ENCODE measurements at places on chromosomes 6 and 20.

DNA sequence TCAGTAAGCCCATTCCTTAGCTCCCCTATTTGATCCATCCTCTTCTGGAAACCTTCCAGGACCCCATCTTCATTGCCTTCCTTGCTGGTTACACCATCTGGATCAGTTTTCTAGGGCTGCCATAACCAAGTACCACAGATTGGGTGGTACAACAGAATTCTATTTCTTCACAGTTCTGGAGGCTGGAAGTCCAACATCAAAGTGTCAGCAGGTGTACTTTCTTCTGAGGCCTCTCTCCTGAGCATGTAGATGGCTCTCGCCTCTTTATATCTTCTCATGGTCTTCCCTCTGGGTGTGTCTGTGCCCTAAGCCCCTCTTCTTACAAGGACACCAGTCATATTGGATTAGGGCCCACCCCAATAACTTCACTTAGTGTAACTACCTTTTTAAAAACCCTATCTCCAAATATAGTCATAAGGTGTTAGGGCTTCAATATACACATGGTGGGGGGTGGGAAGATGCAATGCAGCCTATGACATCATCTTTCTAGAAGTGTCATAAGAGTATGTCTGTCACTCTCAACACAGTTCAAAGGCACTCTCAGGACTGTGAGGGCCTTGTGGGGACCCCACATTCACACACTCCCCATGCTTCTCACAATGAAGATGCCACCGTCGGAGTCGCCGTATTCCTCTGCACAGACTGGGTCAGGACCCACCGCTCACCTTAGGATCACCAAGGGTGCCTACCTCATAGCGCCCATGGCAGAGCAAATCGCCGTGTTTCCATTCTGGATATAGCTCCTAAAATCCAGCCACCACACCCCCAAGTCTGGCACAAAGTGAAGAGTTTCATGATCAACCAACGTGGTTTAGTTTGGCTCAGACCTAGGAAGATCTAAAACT is 12.2 kb upstream of the PRND start:
- DNase-seq = no peak

- peak; percentile 89 for DNase-seq
Measured at GRCh38 chr6:87731818-87732661, 30.0 kb upstream of the AKIRIN2 start.

- no peak for DNase-seq
Measured at GRCh38 chr6:28209753-28210535, 15.1 kb upstream of the ZSCAN9 start.

DNA sequence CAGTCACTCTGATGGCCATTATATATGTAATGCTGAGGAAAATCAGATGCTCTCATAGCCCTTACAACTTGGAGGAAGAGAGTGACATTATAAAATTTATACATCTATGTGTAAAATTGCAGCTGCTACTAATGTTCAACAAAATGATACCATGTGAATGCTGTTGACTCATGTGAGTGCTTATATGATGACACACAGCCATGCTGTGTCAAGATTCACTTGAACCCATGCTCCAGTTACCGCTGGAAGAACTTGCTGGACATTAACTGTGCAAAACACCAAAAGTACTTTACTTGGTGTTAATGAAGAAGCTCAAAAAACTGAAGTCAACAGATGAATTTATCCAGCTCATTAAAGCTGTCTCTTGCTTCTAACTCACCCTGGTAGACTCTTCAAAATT is 318.9 kb upstream of the PLCB4 start:
- no peak for DNase-seq

DNA sequence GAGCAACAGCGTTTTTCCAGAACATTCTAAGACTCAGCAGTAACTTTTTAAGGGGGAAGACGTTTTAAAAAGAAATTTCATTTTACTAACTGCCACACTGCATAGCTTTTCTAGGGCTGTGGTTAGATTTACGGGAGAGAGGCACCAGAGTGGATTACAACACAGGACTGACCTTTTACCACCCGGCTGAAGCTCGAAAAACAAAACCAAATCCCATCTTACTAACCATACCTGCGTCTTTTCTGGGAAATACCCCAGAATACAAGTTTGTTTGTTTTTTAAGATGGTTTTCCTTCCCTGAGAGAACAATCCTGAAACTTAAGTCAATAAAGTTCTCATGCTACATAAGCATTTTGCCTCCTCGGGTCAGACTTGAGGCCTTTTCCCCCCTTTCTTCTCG is 209.3 kb upstream of the SOX4 start:
- DNase-seq = no peak

DNA sequence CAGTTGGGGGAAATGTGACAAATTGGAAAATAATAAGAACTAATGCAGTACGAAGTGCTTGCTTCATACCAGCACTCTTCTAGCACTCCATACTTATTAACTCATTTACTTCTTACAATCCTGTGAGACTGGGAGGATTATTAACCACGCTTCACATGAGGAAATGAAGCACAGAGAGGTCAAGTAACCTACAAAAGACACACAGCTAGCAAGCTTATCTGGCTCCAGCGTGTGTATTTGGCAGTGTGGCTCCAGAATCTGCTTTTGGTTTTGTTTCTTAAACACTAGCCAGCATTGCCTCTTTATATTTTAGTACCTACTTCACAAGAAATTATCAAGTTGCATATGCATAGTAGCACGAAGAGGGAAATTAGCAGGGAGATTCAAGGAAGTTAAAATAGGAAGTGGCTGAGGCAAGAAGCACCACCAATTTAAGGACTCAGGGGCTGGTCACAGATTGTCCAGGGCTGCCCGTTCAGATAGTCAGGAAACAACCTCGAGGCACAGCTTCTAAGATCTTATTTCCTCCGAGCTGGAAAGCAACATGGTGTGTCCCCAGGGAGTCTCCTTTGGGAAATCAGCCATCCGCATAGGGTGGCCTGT is 302.7 kb upstream of the PRDM1 start:
- no peak for DNase-seq

GRCh38 chr6:156957931-156958547 is 180.9 kb downstream of the ARID1B start:
- no peak for DNase-seq

DNA sequence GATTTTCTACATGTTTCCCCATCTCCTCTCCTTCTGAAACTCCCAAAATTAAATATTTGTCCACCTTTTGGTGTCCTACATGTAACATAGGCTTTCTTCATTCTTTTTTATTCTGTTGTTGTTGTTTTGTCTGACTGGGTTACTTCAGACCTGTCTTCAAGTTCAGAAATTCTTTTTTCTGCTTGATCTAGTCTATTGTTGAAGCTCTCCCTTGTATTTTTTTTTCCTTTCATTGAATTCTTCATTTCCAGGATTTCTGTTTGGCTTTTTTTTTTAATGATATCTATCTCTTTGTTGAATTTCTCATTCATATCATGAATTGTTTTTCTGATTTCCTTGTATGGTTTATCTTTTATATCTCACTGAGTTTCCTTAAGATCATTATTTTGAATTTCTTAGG is 20.6 kb upstream of the LGSN start:
- no peak for DNase-seq

DNA sequence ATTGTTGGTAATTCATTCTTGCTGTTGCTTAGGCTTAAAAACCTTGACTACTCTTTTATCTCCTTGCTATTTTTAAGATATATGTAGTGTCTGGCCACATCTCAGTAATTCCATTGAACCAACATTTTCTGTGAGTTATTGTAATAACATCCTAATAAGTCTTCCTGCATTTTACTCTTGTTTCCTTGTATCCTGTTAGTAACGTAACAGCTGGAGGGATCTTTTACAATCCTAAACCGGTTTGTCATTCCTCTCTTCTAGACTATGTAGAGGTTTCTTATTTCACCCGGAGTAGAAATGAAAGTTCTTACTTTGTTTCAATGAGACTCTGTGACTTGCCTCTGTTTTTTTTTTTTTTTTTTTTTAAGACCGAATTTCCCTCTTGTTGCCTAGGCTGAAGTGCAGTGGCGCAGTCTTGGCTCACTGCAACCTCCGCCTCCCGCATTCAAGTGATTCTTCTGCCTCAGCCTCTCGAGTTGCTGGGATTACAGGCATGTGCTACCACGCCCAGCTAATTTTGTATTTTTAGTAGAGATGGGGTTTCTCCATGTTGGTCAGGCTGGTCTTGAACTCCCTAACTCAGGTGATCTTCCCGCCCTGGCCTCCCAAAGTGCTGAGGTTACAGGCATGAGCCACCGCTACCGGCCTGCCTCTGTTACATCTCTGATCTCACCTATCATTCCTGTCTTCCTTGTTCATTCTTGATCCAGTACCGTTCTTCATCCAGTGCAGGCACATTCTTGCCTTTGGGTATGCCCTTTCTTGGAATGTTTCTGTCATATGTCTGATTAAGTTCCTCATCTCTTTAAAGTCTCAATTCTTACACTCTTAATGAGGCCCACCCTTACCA is 44.7 kb downstream of the NCOA3 start:
- no peak for DNase-seq

GRCh38 chr6:57017069-57017468 is 29.4 kb upstream of the KIAA1586 start:
- DNase-seq = no peak

DNA sequence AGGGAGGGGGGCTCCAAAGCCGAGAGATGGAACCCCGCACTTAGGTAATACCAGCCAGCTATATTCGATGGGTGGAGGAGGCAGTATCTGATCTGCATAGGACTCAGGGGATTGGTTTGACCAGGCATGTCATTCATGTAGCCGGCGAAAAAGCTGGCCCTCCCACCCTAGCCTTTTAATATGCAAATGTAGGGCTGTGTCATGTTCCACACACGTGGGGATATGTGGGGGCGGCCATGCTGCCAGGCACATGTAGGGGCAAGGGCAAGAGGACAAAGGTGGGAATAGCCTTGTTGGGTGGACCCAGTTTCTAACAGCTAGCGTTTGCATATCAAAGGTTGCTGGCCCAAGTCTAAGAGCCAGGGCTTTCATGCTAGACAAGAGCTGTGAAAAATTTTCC is 39.1 kb upstream of the DDR1 start:
- DNase-seq = no peak

- DNase-seq = no peak
Measured at GRCh38 chr6:70110126-70111022, 192.5 kb downstream of the COL9A1 start.

GRCh38 chr20:51380401-51381385 is 161.8 kb downstream of the NFATC2 start:
- DNase-seq = no peak

Data from AG09319 (cell line).